ENCODE measurements at places on chromosomes 11 and 22. TPM values are rescaled to one million over a fixed set of nuclear protein-coding genes. Genes with fewer than 3 reads are reported as not detected.
A peak's percentile ranks its signal among the peaks of the same experiment; 100 is the strongest.

Gene IFITM10
- 1.9 TPM for total RNA-seq

GRCh38 chr11:8082391-8083087 lies 1.5 kb downstream of the TUB start:
- H3K4me3 ChIP-seq = peak overlapping the region; percentile 55
- no peaks in the 10 kb centered on the region for H3K36me3 ChIP-seq
- no peaks in the 10 kb centered on the region for H3K4me1 ChIP-seq
- no peak overlapping the region for H3K27ac ChIP-seq
- no peak for DNase-seq

- no peak overlapping the region for H3K4me3 ChIP-seq
- no peaks in the 10 kb centered on the region for H3K27me3 ChIP-seq
Observed at GRCh38 chr22:31607696-31608095, 54.3 kb downstream of the PISD start.

DNA sequence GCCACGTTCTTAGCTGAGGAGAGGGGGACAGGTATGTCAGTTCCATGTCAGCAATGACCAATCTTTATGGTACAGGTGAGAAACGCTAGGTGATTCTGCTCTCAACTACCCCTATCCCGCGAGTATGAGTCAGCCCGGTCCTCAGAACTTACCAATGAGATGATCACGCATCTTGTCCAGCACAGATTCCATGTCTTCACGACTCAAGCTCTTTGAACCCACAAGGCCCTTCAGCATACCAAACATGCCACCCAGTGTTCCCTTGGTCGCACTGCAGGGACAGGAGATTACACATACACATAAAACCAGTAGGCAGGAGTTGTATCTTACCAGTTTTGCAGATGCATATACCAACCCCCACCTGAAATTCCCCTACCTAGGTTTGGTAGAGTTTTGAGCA lies 2.9 kb downstream of the SRPRA start:
- H3K36me3 ChIP-seq = peaks cover 75% of the 10 kb centered on the region
- H3K27ac ChIP-seq = no peak overlapping the region
- H3K4me3 ChIP-seq = no peak overlapping the region

- no peak for DNase-seq
- peaks cover 10% of the 10 kb centered on the region for H3K27me3 ChIP-seq
Observed at GRCh38 chr22:26401726-26402125, 27.3 kb upstream of the ASPHD2 start.
